ENCODE measurements at places on chromosomes 2 and 18.

DNA sequence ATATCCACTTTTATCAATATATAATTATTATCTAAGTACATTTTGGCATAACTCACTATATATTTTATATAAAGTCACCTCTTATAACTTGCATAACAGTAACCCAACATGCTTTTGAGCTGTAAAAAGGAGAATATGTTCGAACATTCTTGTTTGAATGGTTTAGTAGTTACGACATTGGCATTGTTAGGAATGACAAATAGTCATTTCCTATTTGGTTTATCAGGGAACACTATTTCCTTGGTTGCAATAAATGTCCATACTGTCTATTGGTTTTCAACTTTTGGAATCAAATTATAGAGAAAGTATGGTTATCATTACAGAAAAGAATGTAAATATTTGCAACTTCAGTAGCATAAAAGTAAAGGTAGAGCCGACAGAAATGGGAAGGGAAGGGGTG is 124.1 kb downstream of the PARD3B start:
- DNase-seq = no peak

- DNase-seq = no peak
Measured at GRCh38 chr2:144550911-144551310, 31.0 kb upstream of the ZEB2 start.

DNA sequence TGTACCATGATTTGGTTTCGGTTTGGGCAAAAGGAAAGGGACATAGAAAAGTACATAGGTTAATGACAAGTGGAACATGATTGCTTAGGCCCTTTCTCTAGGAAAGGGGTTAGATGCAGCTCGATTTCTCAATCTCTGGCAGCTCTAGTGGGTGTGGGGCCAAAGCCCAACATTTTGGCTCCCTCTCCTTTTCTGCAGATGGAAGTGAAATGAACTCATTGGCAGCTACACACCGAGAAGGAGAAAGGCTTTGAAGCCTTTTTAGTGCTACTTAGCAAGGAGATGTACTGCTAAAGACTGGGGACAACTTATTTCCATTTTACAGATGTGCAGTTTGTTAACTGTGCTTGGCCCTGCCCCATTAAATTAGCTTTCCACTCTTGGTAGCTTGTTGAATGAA is 93.8 kb downstream of the LYPD6B start:
- DNase-seq = no peak

DNA sequence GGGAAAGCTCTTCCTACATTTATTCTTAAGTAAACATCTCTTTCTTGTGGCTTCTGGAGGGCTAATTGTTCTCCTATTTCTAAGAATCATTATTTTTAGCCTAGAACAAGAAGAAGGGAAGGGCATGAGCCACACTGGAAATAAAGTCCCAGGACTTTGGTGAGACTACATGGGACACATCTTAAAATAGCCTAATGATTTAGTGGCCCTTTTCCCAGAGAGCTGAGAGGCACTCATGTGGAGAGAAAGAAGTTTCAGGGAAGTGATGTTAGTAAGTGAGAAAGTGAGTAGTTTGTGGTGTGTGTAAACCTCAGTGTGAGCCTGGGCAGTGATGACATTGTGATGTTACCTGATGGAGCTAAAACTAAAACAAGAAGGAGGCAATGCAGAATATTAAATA is 14.6 kb downstream of the ITGA4 start:
- no peak for DNase-seq

GRCh38 chr2:30112561-30112960 is 34.2 kb upstream of the YPEL5 start:
- no peak for DNase-seq

- no peak for DNase-seq
Measured at GRCh38 chr2:235594041-235594440, 100.2 kb downstream of the AGAP1 start.

DNA sequence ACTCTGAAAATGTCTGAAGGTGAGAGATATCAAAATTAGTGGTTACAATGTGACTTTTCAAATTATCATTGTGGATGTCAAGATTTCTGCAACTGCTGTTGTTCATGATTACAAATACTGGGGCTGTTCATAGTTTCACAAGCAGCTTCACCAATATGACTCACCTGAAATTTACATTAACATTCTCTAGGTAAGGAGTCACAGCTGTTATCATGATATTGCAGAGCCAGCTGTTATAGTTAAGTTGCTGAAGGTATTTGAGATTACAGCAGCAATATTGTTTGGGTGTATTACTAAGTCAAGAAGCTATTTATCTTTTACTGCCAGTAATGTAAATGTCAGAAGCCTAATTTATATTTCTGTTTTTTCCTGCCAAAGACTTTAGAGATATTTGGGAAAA is 140.0 kb downstream of the MC4R start:
- DNase-seq = no peak

All from activated naive CD4-positive, alpha-beta T cell treated with Interleukin-2 at 50 U/mL for 16 hours (primary cell).